ENCODE measurements at places on chromosomes 3 and 15.

- DNase-seq, result no peak
These were observed 78.5 kb upstream of the DLG1 start for GRCh38 chr3:197376735-197377555.

- DNase-seq, result no peak
These were observed 327.1 kb downstream of the ZNF621 start for GRCh38 chr3:40851836-40852235.

- DNase-seq, result no peak
These were observed 9.6 kb downstream of the ATP2C1 start for GRCh38 chr3:130903412-130903908.

GRCh38 chr3:134918441-134918840, 123.4 kb downstream of the EPHB1 start:
- DNase-seq, result no peak

GRCh38 chr3:120854908-120855526, 53.0 kb upstream of the STXBP5L start:
- DNase-seq, result no peak

DNA sequence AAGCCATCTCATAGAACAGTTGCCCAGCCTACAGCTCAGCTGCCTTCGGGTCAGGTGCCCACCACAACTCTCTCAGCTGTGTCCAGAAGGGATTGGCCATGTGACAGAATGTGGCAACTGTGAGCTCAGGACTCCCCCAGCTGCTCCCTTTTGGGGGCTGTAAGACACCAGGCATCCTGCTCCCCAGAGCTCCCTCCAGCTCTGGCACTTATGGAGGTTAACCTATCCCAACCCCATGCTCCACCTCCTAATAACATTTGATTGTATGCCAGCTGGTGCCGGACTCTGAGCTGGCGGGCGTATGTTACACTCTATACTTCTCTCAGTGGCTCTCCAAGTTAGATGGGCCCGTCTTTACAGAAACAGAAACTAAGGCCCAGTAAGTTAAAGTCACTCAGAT, 222.8 kb downstream of the FAM43A start:
- no peak for DNase-seq

DNA sequence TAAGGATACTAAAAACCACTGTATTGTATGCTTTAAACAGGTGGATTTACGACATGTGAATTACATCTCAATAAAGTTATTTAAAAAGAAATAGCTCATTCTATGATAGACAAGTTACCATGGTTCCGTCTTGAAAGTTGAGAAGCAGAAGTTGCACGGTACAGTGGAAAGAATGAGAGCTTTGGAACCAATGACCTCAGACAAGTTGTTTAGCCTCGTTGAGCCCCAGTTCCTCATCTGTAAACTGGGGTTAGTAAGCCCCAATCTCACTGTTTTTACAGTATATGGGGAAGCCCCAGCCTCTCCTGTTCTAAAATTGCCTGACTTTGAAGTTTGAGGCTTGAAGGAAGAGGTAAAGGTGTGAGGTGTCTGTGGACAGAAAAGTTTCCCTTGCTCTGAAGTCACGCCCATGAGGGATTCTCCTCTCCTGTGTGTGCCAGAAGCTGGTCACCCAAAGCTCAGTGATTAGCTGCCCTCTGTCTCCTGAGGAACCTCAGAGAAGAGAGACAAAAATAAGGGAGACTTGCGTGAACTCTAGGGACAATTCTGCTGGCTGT, 10.0 kb downstream of the CRYGS start:
- DNase-seq, result no peak

DNA sequence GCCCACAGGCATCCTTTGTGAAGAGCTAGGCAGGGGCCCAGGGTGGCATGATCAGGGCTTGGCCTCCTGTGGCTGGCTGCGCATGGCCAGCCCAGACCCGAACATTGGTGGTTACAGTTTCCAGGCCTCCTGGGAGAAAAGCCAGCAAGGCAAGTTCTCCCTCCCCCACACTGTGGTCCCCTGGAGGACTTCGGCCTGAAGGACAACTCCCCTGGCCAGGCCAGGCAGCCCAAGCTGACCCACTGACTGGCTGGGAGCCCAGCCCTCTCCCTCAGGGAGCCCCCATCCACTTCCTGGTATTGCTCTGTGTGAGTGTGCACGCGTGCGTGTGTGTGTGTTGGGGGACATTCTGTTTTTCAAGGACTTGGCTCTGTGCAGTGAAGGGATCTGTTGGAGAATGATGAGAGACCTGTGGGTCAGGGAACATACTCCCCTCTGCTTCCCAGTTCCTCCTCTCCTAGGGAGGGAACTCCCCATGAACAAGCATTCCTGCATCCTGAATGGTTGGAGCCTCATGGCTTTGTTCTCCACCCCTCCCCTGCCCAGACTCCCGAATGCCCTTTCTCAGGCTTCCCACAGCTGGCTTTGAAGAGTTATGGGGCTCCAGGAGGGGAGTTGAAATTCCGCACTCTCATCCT, 29.5 kb downstream of the CORO2B start:
- DNase-seq, result no peak

DNA sequence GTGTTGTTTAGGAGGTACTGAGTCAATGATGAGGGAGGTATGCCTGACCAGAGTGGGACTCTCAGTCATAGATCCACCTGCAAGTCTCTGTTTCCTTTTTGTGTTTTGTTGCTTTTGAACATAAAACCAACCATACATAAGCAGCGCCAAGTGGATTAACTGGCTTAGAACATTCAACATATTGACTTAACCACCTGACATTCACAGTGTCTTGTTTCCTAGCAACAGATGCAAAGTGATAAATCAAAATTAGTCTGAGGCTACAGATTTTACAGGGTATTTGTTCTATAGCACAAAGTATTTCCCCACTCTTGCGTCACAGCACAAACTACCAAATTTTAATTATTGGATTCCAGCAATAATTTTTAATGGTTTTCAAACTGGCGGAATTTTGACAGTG, 283.8 kb downstream of the BBX start:
- DNase-seq, result no peak

DNA sequence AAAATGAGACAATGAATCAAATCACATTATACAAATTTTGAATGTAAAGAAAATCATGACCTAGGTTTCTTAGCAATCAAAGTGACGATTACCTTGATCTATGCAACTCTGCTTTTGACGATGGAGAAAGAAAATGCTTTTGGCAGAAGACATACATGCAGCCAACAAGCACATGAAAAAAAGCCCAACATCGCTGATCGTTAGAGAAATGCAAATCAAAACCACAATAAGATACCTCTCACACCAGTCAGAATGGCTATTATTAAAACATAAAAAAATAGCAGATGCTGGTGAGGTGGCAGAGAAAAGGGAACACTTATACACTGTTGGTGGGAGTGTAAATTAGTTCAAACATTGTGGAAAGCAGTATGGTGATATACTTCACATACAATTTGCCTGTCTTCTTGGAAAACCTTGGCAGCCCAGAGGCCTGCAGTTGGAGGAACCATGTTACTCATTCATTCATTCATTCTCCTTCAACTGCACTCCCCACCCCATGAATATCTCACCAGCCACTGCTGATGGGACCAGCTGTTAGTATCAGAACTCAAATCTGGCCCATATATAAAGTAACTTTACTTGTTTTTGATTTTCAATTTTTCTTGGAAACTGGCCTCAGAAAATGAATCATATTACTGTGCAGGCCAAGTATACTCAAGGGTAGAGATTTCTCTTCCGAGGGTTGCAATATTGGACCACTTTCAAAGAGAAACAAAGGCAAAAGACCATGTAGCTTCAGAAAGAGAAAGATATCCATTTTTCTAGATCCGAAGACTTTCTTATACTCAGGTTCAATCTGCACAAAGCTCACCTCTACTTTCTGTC, 358.6 kb upstream of the ARHGEF26 start:
- no peak for DNase-seq

DNA sequence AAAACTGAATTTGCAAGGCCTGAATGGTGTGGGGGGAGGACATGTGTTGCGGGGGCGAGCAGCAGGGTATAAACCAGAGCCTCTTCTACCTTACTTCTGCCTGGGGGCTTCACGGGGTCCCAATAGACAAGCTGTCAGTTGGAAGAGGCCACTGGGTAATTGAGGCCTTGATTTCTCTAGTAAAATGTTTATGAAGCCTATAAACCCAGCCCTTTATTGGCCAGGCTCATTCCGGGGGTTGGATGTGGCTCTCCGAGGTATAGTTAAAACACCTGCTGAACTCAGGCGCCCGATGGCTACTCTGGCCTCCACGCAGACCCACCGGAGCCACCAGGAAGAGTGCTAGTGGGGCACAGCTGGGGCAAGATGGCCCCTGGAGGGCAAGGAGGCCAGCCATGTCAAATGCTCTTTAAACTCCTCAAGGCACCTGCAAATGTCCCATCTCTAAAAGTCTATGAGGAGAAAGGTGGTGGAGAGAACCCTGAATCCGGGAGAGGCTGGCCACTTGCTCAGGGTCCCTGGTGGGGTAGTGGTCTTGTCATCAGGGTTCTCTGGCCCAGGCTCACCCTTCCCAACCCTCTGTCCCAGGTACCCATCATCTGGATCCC, 34.3 kb downstream of the IGDCC3 start:
- DNase-seq, result no peak

DNA sequence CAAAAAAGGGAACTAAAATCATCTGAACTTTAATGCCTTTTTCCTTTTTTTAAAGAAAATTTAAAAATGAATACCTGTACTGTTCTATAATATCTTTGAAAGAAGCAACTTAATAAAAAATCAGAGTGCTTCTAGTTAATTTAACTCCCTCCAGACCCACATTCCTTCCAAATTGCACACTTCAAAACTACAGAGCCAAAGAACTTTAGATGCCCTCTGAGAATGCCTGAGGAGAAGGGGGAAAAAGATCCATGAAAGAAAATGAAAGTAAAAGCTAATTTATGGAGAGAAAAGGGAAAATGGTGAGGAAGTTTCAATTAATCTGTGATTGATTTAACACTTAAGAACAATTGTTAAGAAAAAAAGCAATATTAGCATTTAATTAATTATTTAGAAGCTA, 1141.6 kb downstream of the IGSF11 start:
- no peak for DNase-seq

- DNase-seq, result no peak
These were observed 10.0 kb upstream of the P3H2 start for GRCh38 chr3:190130696-190131095.

GRCh38 chr15:89074402-89075012, 13.7 kb upstream of the ABHD2 start:
- DNase-seq, result no peak

DNA sequence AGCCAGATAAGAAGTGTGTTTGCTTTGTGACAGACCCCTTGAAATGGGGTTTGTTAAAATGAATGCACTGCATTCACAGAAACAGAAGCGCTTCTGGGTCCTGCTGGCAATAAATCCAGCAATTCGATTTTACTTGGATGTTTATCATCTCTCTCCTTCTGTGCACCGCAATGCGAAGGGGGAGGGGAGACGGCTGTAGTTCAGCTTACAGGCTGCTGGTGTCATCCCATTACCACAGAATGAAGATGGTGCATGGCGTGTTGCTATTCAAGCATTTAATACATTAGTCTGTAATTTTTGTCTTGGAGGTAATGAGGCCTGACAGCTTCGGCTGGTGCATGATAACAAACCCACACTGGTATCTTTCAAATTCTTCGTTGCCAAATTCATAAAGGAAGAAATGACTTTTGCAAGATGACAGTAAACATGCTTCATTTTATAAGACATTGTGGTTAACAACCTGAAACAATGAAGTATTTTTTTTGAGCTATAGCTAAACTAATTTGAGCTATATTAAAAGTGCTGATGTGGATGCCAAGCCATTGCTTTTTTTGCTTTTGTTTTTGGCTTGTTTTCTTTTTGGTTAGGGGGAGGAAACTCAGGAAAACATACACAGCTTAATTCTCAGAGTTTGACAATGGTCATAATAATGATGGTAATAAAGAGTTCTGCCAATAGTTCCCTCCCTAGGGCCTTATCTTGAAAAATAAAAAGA, 418.3 kb downstream of the OTOL1 start:
- no peak for DNase-seq

DNA sequence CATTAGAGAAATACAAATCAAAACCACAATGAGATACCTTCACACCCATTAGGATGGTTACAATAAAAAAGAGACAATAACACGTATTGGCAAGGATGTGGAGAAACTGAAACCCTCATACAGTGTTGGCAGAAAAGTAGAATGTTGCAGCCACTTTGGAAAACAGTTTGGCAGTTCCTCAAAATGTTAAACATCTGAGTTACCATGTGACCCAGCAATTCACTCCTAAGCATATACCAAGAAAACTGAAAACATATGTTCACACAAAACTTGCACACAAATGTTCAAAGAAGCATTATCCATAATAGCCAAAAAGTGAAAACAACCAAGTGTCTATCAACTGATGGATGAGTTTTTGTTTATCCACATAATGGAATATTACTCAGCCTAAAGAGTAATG, 166.9 kb upstream of the FAM3D start:
- no peak for DNase-seq

DNA sequence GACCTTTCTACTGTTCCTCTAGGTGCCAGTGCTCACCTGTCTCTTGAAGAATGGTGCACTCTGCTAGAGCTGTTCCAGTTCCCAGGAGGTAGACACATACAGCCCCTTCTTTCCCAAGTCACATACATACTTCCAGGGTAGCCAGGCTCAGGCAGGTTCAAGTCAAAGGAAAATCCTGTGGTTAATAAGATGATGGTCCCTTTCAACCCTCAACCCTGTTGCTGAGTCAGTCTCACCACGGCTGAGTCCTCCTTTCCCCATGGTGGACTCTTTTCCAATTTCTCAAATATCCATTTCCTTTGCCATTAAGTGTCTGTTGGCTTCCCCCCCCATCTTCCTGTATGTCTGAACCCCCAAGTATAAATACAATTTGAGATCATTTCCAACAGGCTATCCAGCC, 56.1 kb upstream of the ACAN start:
- DNase-seq, result no peak

DNA sequence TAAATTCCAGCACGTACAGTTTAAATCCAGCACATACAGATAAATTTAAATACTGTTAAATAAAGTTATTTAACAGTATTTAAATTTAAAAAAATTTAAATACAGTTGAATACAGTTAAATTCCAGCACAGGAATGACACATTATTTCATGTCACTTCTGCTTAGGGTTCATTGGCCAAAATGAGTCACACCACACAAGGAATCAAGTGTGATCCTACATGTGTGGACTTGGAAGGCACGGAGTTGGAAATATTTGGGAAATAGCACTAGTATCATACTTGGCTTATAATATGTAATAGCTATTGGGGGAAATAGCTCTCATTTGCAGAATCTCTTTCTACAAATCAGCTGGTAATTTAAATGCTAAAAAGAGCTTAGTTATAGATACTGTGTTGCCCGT, 10.6 kb downstream of the RAB7A start:
- DNase-seq, result no peak

Measured in activated T-cell treated with anti-CD3 and anti-CD28 coated beads for 48 hours (primary cell).